ENCODE measurements at places on chromosomes 2 and 18.

DNA sequence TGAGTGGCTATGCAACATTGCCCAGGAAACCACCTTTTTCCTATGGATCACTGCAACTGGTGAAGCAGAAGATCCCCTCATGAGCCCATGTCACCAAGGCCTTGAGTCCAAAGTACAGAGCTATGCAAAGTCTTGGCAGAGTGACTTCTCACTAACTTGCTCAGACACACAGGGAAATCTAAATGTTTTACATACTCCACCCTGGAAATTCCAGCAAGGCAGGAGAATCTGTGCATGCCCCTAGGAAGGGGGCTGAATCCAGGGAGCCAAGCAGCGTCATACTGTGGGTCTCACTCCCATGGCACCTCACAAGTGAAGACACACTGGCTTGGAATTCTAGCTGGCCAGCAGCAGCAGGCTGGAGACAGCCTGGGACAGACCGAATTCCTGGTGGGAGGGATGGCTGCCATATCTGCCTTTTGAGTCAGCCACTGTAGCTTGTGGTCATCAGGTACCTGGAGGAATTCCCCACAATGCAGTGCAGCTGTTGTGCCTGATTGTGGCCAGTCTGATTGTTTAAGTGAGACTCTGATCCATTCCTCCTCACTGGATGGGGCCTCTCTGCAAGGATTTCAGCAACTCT, 1817.4 kb downstream of the SUCLG1 start:
- DNase-seq, result no peak

DNA sequence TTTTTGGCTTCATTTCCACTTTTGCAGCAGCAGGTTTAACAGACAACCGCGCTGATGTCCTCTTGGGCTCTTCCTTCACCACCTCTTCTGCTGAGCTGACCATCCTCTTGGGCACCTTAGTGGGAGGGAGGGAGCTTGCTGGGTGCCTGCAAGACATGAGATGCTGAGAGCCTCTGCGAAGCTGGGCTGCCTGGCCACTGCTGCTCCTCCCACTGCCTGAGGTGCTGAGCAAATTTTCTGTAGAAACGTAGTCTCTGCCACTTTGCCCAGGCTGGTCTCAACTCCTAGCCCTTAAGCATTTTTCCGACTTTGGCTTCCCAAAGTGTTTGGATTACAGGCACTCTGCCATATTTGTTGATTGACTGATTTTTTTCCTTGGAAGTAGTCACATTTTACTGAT, 422.2 kb upstream of the MC4R start:
- no peak for DNase-seq

GRCh38 chr2:235126768-235127167, 175.0 kb downstream of the SH3BP4 start:
- DNase-seq, result no peak

- DNase-seq, result no peak
Measured at GRCh38 chr2:206482123-206482522, 38.8 kb downstream of the ADAM23 start.

GRCh38 chr2:156333274-156333950, 891 bp upstream of the NR4A2 start:
- DNase-seq, result peak; percentile 54

DNA sequence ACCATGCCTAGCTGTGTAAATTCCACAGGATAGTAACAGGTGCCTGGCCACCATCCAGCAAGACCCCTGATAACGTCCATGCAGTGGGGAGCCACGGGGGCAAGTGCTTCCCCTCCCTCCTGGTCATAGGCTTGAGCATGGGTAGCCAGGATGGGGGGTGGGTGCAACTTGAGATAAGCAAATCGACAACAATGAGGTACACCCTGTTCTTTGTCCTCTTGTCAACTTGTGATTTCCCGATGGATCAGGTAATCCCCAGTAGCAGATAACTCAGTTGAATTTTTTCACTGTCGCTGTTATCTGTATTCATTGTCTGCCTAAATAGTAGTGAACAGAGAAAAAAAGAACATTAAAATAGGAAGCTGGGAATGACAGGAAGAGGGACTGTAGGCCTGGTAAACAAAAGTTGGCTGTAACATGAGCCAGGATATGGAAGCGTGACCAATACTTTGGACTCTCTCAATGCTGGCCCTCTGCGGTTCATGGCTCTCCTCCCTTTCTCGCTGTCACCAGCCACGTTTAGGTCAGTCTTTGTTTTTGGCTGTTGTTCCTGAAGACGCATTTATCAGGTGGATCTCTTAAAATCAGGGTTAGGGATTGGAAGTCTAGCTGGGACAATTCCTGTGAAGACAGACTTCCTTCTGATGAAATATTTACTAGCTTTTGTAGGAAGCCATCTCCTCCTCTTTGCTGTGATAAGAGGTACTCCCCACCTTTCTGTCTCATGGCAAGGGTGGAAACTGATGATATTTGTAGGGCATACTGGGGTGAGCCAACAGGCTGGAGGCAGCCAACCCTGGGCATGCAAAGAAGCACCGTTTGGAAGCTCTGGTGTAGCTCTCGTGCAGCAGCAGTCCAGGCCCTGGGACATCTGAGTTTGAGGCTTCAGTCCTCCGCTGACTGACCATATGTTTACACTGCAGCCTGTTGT, 42.4 kb downstream of the TCF7L1 start:
- DNase-seq, result no peak

DNA sequence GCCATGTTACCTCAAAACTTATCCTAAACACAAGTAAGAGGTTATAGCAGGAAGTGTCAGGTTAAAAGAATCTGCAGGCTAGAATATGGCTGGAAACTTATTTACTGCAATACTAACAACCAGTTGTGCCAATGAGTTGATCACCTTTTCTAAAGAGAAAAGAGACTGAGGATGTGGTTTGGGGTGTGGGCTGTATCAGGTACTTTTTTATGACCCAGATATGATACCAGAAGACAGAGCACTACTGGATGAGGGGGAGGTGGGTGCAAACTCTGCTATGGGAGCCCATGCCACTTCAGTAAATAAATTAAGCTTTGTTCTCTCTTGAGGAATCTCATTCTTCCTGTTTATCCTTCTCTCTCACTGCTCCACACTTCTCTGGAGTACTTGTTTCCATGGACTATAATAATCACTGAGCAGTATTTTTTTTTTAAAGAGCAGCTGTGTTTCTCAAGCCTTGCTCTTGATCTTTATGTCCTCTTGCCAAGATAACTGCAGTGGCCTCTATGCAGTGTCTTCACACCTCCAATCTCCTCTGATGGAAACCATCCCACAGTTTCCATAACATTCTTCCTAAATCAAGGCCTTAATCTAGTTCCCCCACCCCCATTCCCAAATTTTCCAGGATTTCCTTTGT, 51.2 kb upstream of the NOSTRIN start:
- no peak for DNase-seq

DNA sequence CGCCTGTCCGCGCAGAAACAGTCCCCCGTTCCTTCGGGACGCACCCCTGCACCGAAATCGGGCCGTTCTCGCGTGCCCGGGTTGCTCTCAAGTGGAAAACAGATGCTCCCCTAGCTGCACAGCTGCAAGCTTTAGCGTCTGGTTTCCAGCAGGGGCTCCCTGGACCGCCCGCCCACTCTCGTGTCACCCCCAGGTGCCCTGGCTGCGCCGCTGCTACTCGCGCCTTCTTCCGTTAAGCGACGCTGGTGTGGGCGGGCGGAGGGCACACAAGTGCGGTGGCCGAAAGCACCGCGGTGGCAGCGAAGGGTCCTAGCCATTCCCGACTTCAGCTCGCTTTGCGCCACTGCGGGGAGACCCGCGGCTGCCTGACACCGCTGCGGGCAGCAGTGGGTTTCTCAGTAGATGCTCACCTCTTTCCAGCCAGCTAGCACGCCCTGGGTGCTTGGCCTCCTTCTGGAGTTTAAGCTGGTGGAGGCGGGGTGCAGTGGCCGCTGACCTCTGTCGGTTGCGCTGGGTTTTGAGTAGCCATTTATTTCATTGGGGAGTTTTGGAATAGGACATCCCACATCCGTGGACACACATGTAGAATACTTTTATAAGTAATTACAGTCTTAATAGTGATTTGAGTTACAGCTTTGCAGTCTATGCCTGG, 806 bp downstream of the ZNF407 start:
- peak; percentile 57 for DNase-seq

DNA sequence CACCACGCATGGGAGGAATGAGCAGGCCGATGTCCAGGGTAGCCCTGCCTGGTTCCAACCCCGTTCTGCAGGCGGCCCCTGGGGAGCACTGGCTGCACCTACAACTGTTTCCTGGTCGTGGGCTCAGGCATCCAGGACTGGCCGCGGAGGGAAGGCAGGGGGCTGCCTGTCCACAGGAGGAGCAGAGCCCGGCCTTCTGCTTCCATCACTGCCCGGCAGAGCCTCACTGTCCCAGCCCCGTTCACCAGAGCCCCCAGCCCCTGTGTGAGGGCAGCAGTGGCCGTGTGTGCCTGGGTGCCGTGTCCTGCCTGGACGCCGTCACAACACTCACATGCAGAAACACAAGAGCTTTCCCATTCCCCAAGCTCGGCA, 56.2 kb downstream of the KCNG2 start:
- no peak for DNase-seq

DNA sequence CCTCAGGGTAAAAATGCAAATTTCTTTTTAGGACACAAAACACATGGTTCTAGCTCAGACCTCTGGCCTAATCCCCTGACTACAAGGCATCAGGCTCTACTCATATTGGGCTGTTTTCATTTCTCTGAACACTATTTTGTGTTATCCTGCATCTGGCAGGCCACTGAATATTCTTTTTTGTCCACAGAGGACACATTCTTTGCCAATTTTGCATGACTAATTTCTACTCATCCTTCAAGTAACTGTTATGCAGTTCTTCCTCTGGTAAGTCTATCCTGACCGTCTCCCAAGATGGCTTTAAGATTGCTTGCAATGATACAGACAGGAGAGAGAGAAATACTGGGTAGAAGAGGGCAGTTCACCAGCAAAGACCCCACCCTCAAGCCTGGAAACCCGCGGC, 107.6 kb upstream of the RGPD4 start:
- DNase-seq, result no peak

- no peak for DNase-seq
Measured at GRCh38 chr2:7857904-7858303, 824.0 kb upstream of the ID2 start.

All from NCI-H2081 (cell line).